ENCODE measurements at places on chromosomes 6 and 20.

DNA sequence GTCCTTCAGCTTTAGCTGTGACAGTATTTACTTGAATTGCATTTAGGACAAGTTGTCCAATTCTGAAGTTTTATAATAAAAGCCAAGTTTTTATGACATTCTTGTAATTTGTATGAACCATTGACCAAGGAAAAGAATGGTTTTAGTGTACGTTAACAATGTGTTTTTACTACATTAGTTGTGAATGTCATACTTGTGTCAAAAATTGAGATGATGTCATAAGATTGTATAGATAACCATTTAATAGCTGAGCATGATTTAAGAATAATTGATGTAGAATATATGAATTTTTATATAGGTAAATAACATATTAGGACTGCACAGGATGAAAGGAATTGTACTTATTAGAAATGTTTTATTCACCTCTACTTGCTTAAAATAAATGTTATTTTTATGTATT lies 102.9 kb downstream of the MACROD2 start:
- DNase-seq: no peak

- DNase-seq: no peak
Measured at GRCh38 chr20:52833901-52834300, 138.3 kb upstream of the TSHZ2 start.

GRCh38 chr6:36862164-36862847 lies 12.3 kb downstream of the PPIL1 start:
- DNase-seq: no peak

- no peak for DNase-seq
Measured at GRCh38 chr6:154653385-154653784, 79.8 kb upstream of the SCAF8 start.

DNA sequence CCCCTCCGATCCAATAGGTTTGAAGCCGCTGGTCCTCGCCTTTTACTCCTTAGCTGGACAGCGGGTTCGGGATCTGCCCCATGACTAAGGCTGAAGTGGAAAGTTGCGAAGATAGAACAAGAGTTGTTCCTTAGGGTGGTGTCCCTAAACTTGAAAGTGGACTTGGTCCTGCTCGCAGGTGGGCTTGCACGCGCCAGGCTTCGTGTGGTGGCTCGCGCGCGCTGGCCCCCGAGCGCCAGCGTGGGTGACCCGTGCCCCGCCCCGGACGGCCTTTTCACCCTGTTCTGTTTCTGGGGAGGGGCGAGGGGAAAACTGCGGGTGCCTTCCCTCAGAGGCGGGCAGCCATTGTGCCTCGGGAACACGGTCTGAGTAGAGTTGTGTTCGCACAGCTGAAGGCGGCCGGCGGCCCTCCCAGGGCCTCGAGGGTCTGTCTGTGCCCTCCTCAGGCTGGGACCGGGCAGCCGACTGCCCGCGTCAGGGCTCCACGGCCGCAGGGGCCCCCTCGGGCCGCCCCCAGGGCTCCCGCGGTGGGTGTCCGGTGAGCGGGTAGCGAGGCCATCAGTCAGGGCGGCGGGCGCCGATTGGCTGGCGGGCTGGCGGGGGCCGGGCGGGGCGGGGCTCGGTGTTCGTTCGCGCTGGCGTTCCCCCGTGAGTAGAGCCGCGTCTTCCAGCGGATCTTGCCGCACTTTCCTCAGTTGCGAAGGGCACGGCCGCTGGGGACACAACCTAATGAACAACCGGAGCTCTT lies 33.0 kb downstream of the RREB1 start:
- DNase-seq: peak; percentile 84

GRCh38 chr6:130694606-130695005 lies 132.6 kb upstream of the SMLR1 start:
- no peak for DNase-seq

DNA sequence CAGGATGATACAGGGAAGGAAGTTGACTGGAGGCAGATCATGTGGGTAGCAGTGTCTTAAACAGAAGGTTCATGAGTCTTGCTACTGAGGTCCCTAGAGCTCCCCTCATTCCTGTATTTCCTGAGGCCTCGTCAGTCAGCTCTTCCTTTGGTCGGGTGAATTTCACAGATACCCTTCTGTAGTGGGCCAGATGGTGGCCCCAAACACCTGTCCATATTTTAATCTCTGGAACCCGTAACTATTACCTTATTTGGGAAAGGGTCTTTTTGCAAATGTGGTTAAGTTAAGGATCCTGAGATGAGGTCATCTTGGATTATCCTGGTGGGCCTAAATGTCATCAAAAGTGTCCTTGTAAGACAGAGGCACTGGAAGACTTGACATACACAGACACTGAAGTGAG lies 9.6 kb downstream of the KCNS1 start:
- DNase-seq: no peak

DNA sequence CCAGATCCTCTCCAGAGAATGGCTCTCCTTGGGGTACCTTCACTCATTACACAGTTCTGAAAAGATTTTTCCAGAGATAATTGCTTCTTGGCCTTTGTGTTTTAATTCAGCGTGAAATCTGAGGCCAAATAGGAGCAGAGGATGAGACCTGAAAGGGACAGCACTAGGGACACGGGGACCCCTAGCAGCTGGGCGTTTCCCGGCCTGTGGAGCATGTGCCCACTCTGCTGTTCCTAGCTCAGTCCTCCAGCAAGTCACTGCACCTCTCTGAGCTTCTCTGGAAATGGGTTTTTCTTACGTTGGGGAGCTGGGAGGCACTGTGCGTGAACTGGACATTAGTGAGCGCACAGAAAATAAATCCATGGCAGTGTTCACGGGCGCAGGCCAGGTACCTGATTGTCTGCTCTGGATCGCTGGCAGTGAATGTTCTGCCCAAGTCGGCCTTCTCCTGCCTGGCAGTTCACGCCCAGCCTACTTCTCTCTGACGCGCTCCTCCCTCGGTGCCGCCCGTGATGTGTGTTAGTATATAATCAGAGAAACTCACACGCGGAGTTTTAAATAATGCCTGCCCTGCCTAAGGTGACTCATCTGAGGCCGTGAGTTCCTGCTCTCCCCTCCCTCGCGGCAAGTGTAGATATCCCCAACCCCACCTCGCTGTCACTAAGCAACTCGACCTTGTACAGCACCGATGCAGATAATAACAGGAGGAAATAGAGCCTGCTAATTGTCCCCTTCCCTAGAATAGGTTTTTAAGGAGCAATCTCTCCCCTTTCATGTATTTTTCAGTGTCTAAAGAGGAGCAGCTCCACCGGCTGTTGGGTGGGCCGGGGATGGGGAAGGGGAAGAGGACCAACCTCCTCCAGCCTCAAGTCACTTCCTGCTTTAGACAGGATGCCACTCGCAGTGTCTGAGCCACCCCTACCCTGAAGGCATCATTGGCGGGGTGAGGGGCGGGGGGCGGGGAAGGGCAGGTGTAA lies 2.7 kb upstream of the TUBB2A start:
- no peak for DNase-seq

GRCh38 chr6:130947464-130947863 lies 115.6 kb downstream of the EPB41L2 start:
- no peak for DNase-seq

- DNase-seq: no peak
Measured at GRCh38 chr6:85461798-85462170, 11.9 kb downstream of the NT5E start.

DNA sequence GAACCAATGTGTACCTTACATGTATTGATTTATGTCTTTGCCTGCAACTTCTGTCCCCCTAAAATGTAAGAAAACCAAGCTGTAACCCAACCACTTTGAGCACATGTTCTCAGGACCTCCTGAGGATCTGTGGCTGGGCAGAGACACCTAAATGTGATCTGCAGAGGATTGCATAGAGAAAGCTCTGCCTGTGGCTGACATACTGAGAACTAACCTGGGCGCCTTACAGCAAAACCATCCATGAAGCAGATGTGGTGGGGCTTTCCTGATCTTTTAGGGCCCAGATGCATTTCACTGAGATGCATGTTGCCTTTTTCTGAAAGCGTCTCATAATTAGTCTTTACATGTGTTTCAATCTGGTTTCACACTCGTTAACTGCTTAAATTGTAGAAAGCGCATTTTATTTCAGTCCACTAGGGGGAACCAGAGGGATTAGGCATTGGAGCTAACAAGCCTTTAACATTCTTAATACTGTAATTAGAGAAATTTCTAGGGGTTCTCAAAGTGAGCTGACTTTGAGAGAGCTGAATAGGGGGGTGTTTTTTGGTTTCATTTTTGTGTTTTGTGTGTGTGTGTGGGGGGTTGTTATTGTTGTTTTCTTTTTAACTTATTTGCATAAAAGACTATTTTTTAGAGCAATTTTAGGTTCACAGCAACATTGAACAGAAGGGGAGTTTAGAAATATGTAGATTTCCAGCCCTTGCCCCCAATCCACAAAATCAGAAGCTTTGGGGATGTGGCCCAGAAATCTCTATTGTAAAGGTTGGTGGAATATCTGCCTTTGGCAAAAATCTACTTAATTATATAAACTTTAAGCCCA lies 50.9 kb upstream of the FAM184A start:
- DNase-seq: peak; percentile 94

- DNase-seq: no peak
Measured at GRCh38 chr6:63790334-63790733, 154.7 kb downstream of the PHF3 start.

GRCh38 chr6:79640146-79641111 lies 9.3 kb downstream of the SH3BGRL2 start:
- no peak for DNase-seq

DNA sequence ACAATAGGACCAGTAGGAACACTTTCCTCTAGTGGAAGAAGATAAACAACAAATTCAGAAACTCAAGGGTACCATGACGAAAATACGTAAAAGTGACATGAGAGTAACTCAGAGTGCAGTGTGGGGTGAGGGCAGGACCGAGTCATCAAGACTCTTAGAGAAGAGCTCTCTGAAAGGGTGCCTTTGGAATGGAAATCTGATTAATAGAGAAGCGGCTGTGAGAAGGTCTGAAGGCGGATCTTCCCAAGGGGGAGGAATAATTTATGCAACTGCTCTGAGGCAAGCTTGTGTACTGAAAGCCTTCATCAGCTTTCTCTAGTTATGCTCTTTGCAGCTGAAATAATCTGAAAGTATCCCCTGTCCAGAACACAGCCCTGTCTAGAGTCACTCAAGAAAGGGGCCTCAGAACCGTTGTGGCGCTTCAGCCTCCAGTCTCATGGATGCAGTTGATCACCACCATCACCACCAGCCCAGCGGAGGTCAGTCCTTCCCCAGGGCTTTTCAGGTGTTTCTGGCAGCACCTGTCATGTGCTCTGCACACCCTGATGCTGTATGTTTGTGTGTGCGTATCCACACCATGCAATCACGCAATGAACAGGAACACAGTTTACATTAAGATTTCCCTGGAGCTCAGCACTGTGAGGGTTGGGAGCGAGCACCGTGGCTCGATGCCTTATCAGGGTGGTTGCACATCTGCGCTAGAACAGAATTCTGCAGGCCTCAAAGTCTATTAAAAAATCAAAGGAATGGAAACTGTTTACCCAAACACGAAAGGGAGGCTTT lies 396.5 kb downstream of the SMOC2 start:
- no peak for DNase-seq

DNA sequence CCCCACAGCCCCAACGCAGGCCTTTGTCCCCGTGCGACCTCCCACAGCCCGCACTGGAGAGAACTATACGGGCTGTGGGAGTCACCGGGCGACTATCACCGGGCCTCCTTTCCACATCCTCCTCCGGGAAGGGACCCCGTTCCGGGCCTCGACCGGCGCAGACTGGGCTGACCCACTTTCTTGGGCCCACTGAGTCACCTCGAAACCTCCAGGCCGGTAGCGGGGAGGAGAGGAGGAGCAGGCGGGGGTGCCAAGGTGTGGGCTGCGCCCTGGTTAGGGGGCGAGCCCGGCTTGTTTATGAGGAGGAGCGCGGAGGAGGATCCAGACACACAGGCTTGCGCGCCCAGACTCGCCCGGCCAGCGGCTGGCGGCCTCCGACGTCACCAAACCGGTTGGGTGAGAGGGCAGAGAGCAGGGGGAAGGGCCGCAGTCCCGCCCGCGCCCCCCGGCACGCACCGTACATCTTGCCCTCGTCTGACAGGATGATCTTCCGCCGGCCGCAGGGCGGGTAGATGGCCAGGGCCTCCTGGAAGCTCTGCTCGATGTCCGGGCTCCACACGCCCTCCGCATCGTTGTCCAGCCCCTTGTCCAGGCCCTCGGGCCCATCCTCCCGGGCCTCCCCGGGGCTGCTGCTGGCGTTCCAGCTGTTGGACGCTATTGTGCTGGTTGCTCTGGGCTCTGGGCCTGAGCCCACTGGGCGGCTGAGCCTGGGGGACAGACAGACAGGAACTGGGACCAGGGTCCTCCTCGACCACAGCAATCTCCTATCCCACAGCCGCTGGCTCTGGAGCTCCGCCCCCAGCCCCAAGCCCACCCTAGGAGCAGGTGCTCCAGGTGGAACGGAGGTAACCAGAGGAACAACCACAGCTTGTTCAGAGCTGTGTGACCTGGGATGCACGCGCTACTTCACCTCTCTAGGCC lies 10.6 kb downstream of the TEAD3 start:
- no peak for DNase-seq

DNA sequence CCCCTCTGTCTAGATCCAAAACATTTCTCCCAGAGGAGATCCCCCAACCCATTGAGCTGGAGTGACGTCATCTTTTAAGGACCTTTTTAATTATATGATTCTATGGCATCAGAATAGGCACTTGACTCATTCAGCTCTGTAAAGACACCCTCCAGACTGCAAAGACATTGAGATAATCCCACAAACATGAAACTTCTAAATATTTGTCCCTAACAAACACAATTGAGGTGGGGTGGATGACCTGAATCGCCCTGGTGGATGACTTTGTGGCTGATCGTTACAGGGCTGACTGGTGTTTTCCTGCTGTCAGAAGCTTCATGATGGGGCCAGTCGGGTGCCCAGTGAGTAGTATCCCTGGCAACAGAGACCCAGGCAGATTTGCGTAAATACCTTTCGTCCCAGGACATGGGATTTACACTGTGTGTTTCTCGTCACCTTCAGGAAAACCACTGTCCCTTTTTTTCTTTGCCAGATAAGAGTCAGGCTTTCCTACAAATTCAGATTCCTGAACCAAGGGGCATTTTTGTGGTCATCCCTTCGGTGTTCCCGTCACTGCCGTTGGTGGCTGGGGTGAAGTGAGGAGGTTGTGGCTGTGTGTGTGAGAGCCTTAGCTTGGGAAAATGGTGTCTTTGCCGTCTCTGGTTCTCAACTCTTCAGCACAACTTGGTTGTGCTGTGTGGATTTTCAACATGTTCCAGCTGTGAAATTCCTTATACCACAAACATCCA lies 5.3 kb upstream of the PCK1 start:
- no peak for DNase-seq

GRCh38 chr6:73923905-73924485 lies 228.0 kb downstream of the CD109 start:
- no peak for DNase-seq

DNA sequence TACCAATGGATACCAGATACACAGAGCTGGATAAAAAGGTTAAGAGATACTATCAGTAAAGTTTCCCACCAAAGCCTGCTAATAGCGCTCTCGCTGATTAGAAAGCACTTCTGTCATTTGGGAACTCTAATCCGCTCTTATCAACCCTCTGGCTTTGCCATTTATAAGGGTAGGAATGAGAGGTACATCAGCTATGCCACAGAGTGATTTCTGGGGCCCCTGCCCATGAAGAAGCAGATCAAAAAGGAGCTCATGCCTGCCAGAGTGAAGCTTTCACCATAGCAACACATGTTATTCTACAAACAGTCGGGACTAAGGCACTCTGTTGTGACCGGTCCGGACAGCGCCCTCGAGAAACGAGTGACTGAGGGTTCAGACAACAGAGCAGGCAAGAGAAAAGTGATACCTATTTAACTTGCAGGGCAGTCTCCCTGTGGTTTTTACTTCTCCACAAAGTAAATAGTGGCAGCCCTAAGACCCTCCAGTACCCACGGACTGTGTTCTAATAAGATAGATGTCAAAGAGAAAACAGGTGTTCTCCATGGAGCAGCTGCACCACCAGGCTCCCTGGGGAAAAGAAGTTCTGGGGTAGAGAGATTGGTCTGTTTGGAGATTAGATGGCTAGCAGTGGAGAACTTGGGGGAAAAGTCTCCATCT lies 5.6 kb downstream of the TRAM2 start:
- DNase-seq: no peak

- no peak for DNase-seq
Measured at GRCh38 chr6:27962506-27962905, 5.5 kb downstream of the OR2B6 start.

All from inflammatory macrophage treated with lipopolysaccharide for 1 hour (primary cell).